RWPE1 (cell line): ENCODE measurements at places on chromosomes 7 and 10.

GRCh38 chr7:91660734-91661356 lies 219.7 kb downstream of the MTERF1 start:
- no peak for DNase-seq

- no peak for DNase-seq
Measured at GRCh38 chr10:3350205-3350604, 177.6 kb upstream of the PITRM1 start.

DNA sequence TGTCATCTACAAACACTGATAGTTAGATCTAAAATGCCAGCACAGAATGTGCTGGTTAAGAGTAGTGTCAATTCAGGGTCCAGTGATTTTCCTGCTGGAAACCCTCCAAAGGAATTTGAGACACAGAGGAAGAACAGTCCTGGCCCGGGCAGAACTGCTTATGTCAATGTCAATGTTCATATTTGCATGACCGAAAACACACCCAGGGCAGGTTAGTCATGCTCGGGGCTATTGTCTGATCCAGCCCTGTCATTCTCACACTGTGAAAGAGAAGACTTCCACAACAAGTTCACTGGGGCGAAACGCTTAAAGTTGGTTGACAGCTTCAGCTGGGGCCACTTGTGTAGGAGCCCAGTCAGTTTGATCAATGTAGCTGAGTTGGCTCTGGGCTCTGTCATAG lies 139.3 kb downstream of the C1GALT1 start:
- peak; percentile 55 for DNase-seq

- DNase-seq = no peak
Measured at GRCh38 chr10:79438699-79439085, 6.7 kb downstream of the ZCCHC24 start.

GRCh38 chr7:117205873-117206272 lies 117.0 kb downstream of the WNT2 start:
- DNase-seq = no peak

DNA sequence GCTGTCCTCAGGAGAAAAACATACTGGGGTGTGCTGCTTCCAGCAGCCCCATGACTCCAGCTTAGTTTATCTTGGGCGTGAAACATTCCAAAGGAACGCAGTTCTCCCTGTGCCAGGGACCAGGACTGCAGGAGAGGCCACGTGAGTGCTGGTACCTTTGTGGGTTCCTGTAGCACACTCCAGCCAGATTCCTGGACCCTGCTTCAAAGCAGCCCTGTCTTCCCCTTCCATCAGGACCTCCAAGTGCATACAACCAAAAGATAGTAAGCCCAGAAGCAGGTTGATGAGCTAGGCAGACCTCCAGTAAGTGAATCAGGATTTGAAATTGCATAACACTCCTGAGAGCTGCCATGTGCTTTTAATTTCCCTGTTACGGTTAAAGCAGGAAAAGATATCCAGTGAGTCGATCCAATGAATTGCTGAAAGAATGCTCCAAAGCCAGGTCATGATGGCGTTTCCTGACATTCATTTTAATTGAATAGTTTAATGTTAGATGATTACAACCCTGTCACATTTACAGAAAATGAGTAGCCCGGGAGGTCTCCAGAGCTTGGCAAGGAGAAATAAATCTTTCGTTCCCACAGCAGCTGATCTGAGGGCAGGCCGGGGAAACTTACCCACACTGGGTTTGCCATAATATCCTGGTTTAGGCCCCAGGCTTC lies 38.9 kb upstream of the CPXM2 start:
- peak; percentile 38 for DNase-seq

GRCh38 chr7:157938211-157938610 lies 601.4 kb downstream of the DNAJB6 start:
- DNase-seq = no peak

GRCh38 chr7:128113839-128114238 lies 82.6 kb upstream of the LRRC4 start:
- DNase-seq = no peak

- no peak for DNase-seq
Measured at GRCh38 chr7:1366801-1367405, 92.4 kb downstream of the MICALL2 start.

GRCh38 chr7:93014410-93014809 lies 103.4 kb downstream of the SAMD9 start:
- no peak for DNase-seq

DNA sequence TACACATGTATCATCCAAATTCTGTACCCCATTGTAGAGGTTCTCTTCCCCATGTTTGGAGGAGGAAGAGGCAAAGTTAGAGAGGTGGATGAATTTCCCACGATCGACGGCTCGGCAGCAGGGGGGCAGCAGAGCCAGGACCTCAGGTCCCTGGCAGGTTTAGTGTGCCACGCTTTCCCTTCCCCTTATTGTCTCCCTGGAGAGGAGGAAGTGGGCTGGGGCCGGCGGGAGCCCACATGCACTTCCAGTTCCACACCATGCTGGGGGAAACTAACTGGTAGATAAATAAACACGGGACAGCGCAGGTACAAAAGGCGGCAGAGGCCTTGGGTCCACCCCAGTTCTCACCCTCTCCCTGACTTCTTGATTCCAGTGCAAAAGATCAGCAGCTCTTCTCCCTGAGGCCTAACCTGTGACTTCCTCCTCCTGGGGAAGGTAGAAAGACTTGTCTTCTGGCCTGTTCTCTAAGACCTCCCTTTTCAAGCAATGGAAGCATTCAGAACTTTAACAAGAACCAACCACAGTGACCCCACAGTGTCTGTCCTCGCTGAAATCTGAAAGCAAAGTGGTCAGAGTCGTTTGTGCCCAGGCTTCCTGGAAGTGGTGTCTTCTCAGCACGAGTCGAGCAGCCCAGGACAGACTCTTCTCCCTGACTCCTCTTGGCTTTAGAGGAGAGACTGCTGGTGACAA lies 30.5 kb upstream of the SRGN start:
- no peak for DNase-seq

- DNase-seq = no peak
Measured at GRCh38 chr10:6383096-6383812, 180.5 kb downstream of the PFKFB3 start.
